Stimulated activated CD4-positive, alpha-beta T cell treated with anti-CD3 and anti-CD28 coated beads, TNF-alpha, amount 100 ng/mL, for 24 hours (primary cell): ENCODE measurements at places on chromosomes 6 and 20.
A peak's percentile ranks its signal among the peaks of the same experiment; 100 is the strongest.

DNA sequence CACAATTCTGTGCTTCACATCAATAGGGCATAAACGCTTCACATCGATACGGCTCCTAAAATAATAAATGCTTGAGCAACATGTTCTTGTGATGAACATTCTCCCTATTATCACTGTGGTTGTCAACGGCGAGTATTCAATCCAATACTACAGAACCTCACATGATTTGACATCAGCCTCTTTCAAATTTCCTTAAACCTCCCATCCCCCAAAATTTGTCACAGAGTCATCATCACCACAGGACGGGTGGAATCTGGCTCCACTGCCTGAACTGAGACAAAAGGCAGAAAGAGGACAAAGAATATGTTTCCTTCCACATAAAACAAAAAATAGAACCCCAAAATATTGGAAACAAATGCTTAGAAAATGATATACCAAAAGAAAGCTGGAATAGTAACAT is 7.3 kb downstream of the THEMIS start:
- DNase-seq = no peak

DNA sequence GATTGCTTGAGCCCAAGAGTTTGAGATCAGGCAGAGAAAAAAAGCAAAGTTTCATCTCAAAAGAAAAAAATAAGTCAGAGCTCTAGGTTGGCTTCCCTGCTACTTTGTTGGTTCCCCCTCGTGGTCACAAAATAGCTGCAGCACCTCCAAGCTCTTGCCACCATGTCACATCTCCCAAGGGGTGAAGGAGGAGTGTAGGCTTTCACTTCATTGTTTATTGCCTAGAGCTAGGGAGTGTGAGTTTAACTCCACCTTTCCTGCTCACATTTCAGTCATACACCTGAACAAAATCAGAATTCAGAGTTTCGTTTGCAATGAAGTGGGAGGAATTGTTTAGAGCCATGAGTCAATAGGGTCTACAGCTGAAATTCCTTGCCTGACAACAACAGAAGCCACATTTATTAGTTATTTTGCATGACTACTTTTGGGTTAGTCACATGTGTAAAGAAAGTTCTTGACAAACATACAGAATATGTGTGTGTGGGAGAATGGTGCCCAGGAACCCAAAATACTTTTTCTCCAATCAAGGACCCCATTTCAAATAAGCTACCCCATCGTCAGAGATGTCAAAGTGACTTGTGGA is 56.2 kb upstream of the UFL1 start:
- DNase-seq = no peak

DNA sequence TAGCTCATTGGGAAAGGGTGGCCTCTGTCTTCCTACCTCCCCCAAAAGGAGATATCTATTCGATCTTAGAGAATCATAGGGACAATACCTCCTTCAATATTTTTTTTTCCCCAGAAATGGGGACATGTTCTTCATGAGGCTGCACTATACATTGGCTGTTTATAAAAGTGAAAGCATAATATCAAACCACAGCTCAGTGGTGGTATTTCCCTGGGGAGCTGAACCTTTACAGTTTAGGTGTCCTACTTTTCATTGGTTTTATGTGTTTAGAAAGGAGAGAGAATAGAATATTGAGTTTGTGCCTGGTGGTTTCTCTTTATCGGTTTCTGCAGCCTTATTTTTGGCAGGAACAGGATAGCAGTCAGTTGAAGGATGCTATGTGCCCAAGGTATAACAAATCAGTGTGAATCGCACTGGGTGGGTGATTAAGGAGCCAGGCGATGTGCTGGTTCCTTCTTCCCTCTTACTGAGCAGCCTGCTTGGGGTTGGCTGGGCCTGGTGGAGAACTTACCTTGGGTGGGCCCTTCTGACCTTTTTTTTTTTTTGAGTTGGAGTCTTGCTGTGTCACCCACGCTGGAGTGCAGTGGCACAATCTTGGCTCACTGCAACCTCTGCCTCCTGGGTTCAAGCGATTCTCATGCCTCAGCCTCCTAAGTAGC is 25.2 kb downstream of the UST start:
- no peak for DNase-seq

DNA sequence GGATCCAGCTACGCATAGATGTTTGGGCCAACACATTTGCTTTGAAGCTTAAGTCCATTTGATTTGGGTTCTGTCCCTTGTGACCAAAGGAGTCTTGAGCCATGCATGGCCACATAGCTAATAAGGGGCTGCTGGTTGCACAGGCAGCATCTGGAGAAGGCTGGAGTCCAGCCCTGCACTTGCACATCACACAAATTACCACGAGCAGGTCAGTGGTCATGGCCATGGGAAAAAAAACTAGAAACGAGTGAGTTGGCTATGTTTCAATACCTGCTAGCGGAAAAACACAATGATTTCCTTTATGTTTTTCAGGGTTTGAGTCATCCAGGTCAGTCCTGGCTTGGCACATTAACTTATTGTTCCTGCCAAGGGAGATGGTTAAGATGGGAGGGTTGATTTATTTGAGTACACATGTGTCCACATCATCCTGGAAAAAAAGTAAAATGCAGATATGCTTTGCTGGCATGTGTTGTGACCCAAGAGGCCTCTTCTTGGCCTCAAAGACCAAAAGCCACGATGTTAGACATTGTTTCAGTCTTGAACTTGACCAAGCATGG is 5.6 kb upstream of the STX16 start:
- DNase-seq = no peak

GRCh38 chr6:65979120-65979519 is 272.1 kb upstream of the EYS start:
- no peak for DNase-seq

GRCh38 chr6:11460837-11461661 is 76.5 kb upstream of the TMEM170B start:
- DNase-seq = no peak

- DNase-seq = no peak
Measured at GRCh38 chr6:56517155-56517745, 125.4 kb downstream of the DST start.

- no peak for DNase-seq
Measured at GRCh38 chr6:27295301-27296079, 16.6 kb downstream of the POM121L2 start.

DNA sequence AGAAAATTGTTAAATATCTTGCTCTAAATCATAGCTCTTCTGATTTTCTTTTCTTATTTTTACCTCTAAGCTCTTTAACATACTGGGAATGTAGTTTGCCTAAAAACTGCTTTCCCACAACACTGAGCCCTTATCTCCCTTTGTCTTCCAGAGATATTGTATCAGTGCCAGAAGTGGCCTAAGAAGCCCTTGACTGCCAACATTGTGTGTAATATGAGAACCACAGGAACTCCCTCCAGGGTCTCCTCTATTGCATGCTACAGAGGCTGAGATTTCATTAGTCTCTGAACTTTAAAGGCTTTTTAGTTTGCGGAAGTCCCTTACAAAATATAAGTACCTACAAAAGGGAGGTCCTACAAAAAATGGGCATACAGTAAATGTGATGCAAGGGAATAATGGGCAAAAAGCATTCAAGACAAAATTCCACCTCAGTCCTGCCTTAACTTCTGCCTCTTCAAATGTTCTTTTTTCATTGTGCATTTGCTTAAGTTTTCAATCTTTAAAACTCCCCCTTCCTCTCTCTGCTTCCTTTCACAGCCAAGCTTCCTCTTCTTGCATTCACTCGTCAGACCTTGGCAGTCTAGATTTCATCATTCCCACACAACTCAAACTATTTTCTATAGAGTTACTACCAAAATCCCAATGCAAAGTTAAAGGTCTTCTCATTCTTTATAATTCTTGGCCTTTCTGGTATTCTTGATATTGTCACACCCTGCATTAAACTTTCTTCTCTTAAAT is 76.5 kb downstream of the ADGRG6 start:
- no peak for DNase-seq

GRCh38 chr20:40913224-40914185 is 115.1 kb upstream of the TOP1 start:
- DNase-seq = no peak

DNA sequence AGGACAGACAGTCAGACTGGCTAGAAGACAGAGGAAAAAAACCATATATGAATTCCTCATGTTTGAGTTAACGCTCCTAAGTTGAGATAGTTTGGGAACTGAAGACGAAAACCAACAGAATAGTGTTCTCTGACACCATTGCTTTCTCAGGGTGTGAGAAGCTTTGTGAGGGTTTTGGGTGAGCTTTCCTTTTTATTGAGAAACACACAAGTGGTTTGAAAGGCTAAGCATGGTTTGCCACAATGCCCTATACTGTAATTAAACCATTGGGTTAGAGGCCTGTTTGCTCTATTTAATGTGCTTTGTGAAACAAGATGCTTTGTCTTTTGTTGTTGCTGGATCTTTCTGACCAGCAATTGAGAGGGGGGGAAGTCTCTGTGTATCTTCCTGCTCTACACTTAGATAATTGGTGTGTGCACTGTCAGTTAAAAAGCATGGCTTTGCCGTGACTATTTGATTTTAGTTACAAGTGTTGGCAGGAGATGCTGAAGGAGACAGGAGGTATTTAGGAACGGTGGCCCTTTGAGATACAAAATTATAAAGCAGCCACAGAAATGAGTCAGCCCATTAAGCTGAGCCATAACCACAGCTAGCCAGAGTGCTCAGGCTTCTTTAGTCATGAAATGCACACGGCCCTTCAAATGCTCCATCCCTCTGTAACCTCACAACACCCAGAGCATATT is 273.0 kb upstream of the PREP start:
- DNase-seq = no peak

DNA sequence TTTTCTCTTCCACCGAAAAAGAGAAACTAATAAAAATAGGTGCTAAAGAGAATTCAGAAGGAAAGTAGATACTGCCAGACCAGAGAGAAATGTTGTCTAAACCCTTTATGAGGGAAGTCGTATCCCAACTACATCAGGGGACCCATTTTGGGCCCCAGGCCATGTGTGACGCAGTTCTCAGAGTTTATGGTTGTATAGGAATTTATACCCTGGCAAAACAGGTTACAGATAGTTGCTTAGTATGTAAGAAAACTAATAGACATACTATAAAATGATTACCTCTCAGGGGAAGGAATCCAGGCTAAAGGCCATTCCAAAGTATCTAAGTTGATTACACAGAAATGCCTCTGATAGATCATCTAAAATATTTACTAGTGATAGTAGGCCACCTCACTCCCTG is 28.6 kb upstream of the SLC52A3 start:
- no peak for DNase-seq

- DNase-seq = no peak
Measured at GRCh38 chr20:41165001-41165882, 27.9 kb downstream of the PLCG1 start.

DNA sequence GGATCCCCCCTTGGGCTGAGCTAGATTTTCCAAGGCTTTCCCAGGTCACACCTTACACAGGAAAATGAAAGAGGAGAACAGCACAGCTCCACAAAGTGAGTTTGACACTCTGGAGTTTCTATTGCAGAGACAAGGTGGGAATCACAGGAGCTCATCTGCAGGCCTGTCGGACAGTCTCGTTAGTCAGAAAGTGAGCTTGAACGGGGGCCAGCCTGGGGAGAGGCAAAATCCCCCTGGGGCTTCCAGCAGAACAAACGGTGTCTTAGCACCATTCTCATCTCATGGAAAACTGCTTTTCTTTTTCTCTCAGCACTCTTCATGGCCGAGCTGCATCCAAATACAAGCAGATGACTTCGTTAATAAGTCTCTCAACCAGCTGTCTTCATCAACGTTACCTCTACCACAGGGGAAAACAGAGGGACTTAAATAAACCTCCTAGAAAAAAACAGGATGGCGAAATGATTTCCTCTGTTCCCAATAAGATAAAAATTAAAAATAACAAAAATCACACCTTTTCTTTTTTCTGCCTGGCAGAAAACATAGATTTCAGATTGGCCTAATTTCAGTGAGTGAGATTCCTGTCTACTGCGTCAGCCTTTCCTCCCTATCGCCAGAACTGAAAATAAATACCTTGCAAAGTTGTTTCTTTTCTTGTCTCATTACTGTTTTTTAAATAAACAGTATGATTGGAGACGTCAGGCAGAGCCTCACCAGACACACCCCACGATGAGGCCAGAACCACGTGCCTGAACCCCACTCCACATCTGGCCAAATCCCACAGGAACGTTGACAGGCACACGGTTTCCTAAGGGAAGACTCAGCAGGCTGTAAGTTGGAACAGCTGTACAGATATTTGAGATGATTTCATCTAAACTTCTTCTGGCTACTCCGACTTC is 219.0 kb downstream of the TTLL2 start:
- no peak for DNase-seq

DNA sequence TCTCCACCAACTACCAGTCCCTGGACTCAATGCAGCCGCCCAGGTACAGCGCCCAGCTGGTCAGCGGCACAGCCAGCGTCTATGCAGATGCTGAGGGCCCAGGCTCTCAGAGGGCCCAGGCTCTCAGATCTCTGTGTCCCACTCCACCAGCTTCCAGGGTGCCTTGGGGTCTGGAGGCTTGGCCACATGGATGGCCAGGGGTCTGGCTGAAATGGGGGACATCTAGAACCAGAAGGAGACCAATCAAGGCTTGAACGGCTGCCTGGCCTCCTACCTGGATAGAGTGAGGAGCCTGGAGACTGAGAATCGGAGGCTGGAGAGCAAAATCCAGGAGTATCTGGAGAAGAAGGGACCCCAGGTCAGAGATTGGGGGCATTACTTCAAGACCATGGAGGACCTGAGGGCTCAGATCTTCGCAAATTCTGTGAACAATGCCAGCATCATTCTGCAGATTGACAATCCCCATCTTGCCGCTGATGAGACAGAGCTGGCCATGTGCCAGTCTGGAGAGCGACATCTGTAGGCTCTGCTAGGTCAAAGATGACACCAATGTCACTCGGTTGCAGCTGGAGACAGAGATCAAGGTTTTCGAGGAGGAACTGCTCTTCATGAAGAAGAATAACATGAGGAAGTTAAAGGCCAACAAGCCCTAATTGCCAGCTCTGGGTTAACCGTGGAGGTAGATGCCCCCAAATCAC is 44.1 kb upstream of the GRM4 start:
- peak; percentile 44 for DNase-seq

DNA sequence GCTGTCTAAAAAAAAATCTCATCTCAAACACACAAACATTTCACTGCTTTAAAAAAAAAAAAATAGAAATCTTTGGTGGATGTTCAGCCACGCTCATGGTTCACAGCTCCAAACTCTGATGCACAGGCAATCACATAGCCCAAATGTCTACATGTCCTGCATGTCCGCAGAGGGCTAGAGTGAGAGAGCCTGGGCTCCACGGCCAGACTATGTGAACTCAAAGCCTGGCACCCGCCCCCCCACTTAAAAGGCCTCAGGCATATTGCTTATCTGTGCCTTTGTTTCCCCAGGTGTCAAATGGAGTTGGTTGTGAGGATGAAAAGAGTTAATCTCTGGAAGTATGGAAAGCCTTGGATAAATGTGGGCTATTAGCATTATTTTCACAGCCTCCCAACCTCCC is 10.5 kb upstream of the PTGIS start:
- no peak for DNase-seq

- no peak for DNase-seq
Measured at GRCh38 chr6:17161076-17161475, 59.2 kb downstream of the STMND1 start.

- no peak for DNase-seq
Measured at GRCh38 chr20:11137688-11138087, 463.9 kb upstream of the JAG1 start.

DNA sequence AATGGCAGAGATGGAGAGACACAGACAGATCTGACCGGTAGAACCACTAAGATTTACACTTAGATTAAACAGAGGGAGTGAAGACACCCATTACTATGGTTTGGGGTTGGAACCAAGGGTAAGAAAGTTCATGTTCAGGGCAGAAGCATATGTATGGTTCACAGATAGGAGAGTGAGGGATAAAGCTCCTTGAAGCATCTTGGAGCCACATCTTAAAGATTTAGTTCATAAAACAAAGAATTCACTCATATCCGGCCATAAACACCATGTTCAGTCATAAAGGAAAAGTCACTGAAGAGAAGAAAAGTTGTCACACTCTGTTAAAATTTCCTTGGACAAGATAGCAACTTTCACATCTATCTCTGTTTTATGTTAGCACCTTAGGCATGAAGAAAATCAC is 18.0 kb downstream of the STX7 start:
- no peak for DNase-seq
